T-helper 9 cell (primary cell): ENCODE measurements at places on chromosomes 12 and 14.

GRCh38 chr12:29167988-29168387, 18.9 kb downstream of the FAR2 start:
- DNase-seq, result no peak

- no peak for DNase-seq
Observed at GRCh38 chr14:99938376-99938775, 126.8 kb upstream of the EVL start.

GRCh38 chr14:44420226-44420625, 86.9 kb downstream of the FSCB start:
- DNase-seq, result no peak

- DNase-seq, result no peak
Observed at GRCh38 chr12:3119756-3120601, 42.8 kb downstream of the TSPAN9 start.

GRCh38 chr14:89498878-89499277, 81.8 kb upstream of the FOXN3 start:
- no peak for DNase-seq

GRCh38 chr12:28172434-28173030, 17.7 kb upstream of the CCDC91 start:
- no peak for DNase-seq

GRCh38 chr12:64039281-64039871, 182.7 kb downstream of the KICS2 start:
- DNase-seq, result no peak

- no peak for DNase-seq
Observed at GRCh38 chr12:3097186-3097804, 20.1 kb downstream of the TSPAN9 start.

DNA sequence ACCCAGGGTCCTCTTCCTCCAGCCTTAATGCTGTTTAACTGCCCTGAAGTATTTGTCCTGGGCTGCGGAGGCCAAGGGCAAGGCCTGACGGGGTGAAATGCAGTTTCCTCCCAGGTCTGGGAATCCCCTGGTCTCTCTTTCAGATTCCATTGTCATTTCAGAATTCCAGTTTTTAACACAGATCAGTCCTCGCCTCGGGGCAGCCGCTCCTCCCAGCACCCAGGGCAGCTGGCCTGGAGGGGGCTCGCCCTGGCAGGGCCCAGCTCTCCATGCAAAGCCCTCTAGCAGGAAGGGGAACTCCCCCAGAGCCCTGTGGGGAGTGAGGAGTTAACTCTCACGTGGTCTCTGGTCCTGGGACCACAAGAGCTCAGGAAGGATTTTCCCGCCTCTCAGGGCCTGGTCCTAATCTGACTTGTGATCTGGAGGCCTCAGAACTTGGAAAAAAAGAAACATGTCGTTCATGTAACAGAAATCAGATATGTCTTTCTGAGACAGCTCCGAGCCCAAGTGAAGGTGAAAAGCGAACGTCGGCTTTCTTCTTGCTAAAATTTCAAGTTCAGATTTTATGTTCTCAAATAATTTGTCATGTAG, 265.6 kb upstream of the SFSWAP start:
- no peak for DNase-seq

DNA sequence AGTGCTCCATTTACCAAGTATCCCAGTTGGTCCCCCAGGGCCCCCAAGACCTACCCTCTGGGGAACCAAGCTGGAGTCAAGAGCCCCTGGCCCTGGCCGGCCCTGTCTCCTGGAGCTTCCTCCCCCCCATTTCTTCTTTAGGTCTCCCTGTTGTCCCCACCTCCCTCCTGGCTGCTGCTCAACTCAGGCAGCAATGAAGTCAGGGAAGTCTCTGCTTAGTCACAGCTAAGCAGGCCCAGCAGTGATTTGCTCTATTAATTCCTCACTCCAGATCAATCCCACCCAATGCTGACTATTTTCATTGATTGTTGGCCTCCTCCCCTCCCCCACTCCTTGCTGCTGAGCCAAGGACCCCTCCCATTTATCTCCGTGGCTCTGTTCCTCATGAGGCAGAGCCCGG, 28.3 kb downstream of the VSX2 start:
- DNase-seq, result no peak

GRCh38 chr12:131021154-131021541, 67.4 kb downstream of the ADGRD1 start:
- no peak for DNase-seq

- no peak for DNase-seq
Observed at GRCh38 chr14:72500234-72500838, 393.6 kb downstream of the DPF3 start.

DNA sequence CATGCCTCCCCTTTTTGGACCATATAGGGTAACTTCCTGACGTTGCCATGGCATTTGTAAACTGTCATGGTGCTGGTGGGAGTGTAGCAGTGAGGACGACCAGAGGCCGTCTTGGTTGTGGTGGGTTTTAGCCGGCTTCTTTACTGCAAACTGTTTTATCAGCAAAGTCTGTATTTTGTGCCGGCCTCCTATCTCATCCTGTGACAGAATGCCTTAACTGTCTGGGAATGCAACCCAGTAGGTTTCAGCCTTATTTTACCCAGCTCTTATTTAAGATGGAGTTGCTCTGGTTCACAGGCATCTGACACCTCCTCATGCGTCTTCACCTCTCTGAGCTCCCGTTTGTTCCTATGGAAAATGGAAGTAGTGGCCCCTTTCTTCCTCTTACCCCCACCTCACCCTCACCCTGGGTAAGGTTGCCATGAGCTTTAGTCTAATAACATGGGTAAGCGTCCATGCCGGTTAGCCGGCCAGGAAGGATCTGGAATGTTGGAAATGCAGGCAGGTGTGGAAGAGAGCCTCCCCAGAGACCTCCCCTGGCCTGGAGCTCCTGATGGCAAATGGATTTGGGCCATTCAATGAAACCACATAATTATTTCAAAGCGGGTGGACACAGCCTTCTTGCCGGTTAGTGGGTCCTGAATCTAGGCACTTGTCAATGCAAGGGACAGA, 18.6 kb downstream of the HHIPL1 start:
- DNase-seq, result no peak

DNA sequence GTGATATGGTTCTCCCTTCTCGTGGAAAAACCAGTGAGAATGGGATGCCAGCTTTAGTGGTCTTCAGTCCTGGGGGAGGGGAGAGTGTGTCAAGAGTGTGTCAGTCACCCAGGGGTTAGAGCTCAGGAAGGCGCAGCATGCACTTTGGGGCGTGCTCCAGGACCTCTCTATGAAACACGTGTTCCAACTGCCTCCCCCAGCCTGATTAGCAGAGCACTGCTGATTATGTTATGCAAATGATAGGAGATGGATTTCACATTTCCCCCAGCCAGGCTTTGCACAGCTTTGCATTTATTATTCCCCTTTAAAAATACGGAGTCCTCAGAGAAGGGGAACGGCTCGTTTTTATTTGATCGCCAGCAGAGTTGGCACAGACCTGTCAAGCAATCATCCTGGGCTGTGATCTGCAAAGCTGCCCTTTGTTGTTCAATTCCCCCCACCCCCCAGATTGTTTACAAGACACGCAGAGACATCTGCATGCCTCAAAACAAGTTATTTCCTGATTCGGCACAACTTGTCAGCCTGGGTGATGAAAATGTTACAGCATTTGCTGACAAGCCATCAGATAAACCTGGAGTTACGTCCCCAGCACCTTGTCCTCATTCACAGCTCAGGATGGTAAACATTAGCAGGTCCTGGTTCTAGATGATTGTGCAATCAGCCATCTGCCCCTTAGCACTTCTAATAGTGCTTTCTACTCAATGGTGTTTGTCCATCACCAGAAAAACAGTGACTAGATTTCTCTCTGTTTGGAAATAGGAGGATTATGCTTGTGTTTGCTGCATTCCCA, 196.5 kb downstream of the NOVA1 start:
- no peak for DNase-seq

DNA sequence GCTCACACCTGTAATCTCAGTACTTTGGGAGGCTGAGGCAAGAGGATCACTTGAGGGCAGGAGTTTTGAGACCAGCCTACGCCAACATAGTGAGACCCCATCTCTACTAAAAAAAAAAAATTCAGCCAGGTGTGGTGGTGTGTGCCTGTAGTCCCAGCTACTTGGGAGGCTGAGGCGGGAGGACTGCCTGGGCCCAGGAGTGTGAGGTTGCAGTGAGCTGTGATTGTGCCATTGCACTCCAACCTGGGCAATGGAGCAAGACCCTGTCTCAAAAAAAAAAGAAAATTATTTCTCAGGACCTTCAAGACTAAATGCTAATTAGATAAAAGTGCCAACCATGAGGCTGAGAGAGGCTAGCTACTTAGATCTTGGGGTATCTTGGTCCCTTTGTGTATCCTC, 23.5 kb downstream of the OTUB2 start:
- DNase-seq, result no peak

DNA sequence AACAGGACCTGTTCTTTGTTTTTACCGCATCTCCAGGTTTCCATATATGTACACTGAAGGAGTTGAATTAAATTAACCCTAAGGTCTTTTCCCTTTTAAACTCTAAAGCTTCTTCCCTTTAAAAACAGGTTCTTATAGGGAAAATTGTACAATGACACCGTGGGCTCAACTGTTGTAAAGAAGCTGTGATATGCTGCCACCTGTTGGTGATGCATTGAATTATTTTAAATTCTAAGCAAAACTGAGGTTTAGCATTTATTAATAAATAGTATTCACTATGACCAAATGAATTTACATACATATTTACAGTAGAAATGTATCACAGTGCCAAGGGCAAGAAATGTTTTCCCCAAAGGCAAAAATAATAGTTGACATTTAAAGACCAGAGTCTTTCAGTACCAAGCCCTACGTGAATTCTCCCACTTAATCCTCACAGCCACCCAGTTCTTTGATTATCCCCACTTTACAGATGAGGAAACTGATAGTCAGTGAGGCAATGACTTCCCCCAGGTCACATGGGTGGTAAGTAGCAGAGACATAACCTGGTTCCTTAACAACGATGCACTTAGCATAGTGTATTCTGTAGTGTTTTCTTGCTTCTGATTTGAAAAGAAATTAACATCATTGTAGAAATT, 35.7 kb upstream of the TMEM263 start:
- DNase-seq, result peak; percentile 6

DNA sequence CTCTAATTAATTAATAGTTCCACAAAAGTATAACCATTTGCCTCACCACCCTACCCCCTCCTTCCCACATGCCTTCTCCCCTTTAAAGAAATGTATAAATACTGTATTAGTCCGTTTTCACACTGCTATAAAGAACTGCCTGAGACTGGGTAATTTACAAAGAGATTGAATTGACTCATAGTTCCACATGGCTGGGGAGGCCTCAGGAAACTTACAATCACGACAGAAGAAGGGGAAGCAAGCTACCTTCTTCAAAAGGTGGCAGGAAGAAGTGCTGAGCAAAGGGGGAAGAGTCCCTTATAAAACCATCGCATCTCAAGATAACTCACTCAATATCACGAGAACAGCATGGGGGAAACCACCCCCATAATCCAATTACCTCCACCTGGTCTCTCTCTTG, 8.2 kb upstream of the RESF1 start:
- no peak for DNase-seq

DNA sequence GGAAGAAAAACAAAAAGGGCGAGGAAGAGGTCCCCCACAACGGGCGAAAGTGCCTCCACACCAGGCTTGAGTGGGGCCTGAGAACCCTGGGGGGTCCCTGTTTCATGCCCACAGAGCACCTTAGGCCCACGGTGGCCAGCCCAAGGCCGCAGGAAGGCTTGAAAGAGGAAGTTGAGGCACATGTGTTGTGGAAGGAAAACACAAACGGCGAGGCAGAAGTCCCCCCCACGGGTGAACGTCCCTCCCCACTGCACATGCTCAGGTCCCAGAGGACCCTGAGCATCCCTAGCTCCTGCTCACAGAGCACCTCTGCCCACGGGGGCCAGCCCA, 371.5 kb downstream of the ALG10 start:
- no peak for DNase-seq

GRCh38 chr12:43969882-43970281, 134.0 kb downstream of the TMEM117 start:
- no peak for DNase-seq

DNA sequence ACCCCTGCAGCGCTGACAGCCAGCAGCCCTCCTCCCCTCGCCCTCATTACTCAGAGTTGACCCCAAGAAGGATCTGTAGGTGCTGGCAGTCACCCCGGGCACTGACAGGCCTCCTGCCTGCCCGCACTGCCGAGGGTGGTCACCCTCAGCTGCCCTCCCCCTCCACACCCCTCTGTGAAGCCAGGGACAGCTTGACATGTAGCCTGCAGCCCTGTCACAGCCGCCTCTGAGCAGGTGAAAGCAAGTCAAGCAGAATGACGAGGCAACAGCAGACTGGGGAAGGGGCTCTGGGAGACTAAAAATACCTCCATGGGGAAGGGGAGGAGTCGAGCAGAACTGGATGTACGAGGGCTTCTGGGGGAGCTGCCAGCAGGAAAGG, 178.1 kb downstream of the DPF3 start:
- no peak for DNase-seq

GRCh38 chr14:34466691-34467090, 4.7 kb upstream of the SPTSSA start:
- DNase-seq, result no peak

DNA sequence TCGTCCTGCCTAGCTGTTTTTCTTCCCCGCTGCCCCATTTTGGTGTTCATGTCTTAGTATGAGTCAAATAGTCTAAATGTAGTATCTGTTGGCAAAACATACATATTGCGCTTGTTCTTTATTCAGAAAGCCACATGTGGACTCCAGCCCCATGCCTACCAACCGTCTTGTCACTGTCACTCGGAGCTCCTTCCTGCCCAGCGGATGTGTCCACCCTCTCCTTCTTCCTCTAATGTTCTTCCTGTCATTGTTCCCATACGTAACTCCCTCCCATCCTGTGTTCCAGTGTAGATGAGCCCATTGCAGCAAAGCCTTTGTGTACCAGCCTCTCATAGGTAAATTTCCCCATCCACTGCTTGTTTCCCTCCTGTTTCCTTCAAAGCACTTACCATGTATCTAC, 120.5 kb downstream of the TMX1 start:
- DNase-seq, result no peak

DNA sequence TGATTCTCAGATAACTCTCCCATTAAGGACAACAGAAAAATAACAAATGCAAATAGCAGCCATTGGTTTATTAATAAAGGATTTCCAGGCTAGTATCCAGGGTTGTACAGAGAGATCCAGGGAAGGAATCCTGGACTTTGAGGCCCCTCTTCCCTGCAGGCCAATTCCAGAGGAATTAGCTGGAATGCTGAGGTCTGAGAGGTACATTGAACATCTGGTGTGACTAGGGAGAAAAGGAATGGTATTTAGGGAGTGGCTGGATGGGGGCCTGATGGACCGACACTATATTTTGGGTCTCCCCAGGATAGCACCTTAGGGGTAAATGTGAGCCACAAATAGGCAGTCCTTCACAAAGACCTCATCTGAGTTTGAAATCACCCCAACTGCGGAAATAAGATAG, 924.5 kb downstream of the AACS start:
- DNase-seq, result no peak

DNA sequence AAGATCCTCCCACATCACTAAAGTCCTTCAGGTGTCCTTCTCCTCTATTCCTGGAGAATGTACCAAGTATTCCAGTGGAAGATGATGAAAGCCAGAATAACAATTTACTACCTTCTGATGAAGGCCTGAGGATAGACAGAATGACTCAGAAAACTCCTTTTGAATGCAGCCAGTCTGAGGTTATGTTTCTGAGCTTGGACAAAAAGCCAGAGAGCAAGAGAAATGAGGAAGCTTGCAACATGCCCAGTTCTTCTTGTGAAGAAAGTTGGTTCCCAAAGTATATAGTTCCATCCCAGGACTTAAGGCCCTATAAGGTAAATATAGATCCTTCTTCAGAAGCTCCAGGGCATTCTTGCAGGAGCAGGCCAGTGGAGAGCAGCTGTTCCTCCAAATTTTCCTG, 54.6 kb upstream of the HELB start:
- DNase-seq, result no peak

GRCh38 chr12:123576611-123577010, 7.7 kb upstream of the TMED2 start:
- DNase-seq, result no peak
